NCI-H1105 (cell line): ENCODE measurements at places on chromosomes 5 and 9.

DNA sequence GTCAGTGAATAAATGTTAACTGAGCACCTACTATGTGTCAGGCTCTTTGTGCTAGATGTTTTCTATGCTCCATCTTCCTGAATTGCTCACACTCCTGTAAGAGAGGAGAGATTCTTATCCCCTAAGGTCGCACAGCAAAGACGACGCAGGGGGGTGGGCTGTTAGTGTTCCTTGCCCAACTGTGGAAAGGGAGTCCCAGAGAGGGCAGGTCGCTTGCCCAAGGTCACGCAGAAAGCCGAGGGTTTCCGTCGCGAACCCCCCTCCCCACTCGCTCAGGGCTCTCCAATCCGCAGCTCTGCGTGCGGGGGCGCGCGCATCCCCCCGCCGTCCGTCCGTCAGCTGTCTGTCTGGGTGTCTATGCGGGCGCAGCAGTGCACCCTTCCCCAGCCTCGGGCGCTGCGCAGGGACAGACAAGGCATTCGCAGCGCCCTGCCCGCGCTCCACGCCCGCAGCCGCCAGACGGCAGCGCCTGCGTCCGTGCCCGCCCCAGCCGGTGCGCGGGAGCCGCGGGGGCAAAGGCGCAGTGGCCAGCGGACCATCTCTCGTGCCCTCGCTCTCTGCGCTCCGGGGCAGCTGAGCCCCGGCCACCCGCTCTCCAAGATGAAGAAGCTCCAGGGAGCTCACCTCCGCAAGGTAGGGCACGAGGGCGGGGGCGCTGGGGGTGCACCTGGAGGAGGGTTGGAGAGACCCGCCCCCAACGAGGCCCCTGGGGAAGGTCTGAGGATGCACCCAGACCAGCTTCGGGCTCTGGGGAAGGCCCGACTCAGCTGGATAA is at the start of gene SLC6A7:
Gene SLC6A7, plus strand, starts transcription at position 335 of the 775 bp plus-strand sequence. Its CDS starts 266 bp downstream, at position 601.
- no peak for DNase-seq

- no peak for DNase-seq
These were observed 47.7 kb downstream of the HMCN2 start for GRCh38 chr9:130313103-130313858.

GRCh38 chr5:150479416-150479815 is 28.5 kb upstream of the NDST1 start:
- no peak for DNase-seq

- DNase-seq = no peak
These were observed 41.0 kb upstream of the ANGPTL2 start for GRCh38 chr9:127163409-127163808.

- peak; percentile 22 for DNase-seq
These were observed 80.8 kb downstream of the SNCAIP start for GRCh38 chr5:122392824-122393223.

GRCh38 chr9:120926397-120926928 is at the start of gene TRAF1:
TSS of gene TRAF1 (minus strand) at chr9:120926796. CDS start at chr9:120926075, 721 bp downstream.
- no peak for DNase-seq

DNA sequence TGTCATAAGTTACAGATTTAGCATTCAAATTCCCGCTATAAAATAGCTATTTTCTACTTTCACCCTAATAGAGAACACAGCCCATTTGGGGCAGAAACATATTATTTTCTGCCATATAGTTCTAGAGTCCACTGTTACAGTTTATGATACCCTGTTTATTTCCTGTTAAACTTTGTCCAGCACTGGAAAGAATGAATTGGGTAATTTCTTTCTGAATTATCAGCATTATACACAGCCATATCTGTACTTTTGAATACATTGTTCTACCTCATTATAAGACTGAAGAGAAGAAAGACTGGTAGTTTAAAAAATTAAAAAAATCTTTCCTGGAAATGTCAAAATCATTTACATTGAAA is 332.1 kb downstream of the DIRAS2 start:
- DNase-seq = no peak

- no peak for DNase-seq
These were observed 14.1 kb upstream of the SPARC start for GRCh38 chr5:151700820-151701219.

DNA sequence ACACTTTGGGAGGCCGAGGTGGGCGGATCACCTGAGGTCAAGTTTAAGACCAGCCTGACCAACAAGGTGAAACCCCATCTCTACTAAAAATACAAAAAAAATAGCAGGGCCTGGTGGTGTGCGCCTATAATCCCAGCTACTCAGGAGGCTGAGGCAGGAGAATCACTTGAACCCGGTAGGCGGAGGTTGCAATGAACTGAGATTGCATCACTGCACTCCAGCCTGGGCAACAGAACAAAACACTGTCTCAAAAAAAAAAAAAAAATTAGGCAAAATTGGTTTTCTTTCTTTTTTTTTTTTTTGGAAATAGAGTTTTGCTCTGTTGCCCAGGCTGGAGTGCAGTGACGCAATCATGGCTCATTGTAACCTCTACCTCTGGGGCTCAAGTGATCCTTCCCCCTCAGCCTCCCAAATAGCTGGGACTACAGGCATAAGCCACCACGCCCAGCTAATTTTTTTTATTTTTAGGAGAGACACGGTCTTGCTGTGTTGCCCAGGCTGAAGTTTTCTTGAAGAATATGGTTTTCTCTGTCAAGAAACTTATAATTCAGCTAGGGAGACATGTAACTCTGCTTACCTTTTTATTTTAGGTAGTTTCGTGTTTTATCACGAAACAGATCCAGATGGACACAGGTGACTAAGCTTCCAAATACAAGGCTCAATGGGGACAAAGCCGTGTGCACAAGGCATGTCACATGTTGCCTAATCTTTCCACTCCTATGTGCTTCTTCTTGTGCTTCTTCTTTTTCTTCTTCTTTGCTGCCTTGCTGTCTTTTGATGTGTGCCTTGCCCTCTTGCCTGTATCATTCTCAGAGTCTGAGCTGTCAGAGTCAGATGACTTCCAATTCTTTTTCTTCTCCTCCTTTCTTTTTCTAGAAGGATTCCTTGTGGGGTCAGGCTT is 14.3 kb downstream of the TTC1 start:
- DNase-seq = no peak

DNA sequence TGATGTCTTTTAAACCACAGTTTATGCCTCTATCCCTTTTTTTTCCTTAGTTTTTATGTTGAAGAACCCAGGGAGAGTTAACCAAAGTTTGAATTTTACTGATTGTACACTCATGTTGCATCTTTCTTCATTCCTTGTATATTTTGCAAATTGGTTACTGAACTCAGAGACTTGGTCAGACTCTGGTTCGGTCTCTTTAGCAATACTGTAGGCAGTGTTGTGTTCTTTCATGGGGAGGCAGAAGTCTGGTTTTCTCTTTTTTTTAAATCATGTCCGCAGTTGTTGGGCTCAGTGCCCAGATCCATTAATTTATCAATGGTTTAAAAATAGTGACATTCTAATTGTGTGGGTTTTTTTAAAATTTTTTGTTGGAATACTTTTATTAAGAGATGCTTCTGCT is 23.4 kb downstream of the UBE2R2 start:
- no peak for DNase-seq

GRCh38 chr5:173863359-173863758 is 24.8 kb upstream of the CPEB4 start:
- DNase-seq = no peak

- no peak for DNase-seq
These were observed 54.2 kb upstream of the SPRY4 start for GRCh38 chr5:142378737-142379634.

DNA sequence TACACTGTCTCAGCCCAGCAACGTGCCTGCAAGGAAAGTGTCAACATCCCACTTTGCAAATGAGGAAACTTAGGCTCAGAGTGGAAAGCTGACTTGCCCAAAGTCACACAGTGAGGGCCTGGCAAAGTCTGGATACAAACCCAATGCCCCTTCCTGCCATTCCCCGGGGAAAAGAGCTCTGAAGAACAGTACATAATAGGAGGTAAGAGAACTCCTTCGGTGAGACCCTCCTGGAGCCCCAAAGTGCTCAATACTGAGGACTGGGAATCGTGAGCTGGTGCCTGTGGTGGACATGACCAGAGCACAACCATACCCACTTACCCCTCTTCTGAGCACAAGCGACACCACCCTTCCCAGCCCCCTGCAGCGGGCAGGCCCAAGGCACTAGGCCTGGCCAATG is 13.4 kb upstream of the CPLX2 start:
- DNase-seq = no peak

DNA sequence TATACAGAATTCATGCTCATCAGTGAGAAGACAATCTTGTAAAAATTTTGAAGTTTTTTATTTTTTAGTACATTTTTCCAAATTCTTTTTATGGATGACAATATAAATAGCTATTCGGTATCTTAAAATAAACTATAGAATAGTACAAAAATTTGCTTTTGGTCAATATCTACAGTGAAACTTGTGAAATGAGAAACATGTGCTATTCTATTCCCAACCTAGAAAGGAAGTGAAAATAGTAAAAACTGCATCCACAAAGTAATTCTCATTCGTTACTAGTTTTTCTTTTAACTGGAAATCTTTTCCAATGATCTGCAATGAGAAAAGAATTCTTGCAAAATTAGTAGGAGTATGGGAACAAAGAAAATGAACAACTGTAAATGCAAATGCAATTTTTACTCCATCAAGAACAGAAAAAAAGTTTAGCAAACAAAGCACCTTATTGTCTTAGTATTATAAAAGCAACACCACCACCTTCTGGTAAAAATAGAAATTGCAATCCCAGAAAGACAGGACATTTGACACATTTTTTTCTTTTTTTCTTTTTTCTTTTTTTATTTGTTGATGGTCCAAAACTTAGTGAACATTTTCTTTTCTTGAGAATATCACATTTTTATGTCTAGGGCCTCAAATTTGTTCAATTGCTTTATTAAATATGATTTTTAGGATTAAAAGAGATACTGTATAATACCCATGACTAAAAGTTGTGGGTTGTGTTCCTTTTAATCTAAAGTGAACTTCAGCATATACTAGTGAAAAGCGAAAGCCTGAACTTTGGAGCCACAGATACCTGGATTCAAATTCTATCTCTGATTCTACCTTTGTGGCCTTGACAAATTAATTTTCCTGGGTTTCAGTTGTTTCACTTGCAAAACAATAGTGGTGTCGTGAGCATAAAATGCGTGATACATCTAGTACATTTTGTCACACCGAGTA is 72.3 kb downstream of the SLCO4C1 start:
- DNase-seq = no peak

- no peak for DNase-seq
These were observed 214.2 kb downstream of the TRIM32 start for GRCh38 chr9:116901260-116901659.

DNA sequence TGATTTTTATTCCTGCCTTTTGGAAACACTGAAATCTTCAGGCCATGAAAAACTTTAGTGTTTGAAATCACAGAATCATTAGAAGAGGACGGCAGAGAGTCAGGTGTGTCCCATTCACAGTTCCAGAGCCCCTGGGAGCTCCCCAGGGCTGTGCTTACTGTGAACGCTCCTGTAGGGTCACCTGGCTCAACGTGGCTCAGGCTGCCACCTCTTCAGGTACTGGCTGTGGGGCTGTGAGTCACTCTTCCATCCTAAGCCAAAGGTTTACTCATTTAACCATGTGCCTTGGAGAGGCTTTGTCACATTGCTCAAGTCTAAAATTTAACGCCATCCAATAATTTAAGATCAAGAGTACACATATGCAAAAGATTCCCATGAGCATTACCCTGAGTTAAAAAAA is 50.2 kb upstream of the FSTL4 start:
- no peak for DNase-seq

DNA sequence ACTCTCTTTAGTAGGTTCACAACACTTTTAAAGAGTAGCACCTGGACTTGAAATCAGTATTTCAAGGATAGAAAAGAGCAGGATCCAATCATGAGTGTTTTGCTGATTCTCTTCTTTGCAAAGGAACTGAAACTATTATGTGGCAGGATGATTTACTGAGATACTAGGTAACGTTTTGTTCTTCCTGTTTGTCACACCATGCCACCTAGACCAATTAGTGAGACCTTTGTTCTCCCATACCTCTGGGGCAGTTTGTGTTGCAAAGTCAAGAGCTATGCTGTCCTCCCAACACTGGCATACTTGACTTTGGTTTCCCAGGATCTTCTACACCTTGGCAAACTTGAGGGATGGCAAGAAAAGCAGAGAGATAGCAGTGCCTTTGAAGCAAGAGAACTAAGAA is 43.4 kb downstream of the PPP1R2B start:
- DNase-seq = no peak

DNA sequence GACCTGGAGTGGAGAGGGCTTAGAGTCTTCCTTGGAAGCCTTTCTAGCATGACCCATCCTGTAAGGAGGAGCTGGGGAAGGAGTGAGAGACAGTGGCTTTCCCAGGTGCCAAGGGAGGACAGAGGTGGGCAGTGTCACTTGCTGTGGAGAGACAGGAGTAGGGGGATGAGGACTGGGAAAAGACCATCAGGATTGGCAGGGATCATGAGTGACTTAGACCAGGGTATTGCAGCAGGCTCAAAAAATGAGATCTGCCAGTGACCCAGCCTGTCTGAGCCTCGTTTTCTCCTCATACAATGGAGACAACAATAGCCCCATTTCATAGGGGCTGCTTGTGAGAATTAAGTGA is 2.4 kb downstream of the TMOD1 start:
- DNase-seq = no peak

GRCh38 chr9:21316032-21316842 is 11.1 kb upstream of the IFNA5 start:
- DNase-seq = no peak

GRCh38 chr9:135369412-135369990 is 110.1 kb upstream of the PPP1R26 start:
- no peak for DNase-seq

GRCh38 chr9:100619194-100619593 is 41.3 kb downstream of the CAVIN4 start:
- no peak for DNase-seq
